HCEC 1CT (cell line): ENCODE measurements at places on chromosomes 7 and 10.

DNA sequence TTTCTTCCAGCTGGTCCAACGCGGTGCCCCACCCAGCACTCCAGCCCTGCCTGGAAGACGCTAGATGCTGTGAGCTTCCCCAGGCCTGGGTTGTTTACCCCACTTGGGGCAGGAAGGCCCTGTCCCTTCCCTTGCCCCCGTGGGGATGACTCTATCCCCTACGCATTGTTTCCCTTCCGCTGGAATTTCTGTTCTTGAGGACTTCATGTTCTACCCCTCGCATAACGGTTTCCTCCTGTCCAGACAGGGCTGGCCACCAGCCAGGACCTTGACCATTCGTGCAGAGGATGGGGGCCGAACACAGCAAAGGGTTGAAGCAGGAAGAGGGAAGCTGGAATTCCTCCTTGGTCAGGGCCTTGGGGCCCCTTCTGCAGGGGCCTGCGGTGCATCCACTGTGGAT lies 14.7 kb upstream of the SERPINE1 start:
- DNase-seq = peak; percentile 83

DNA sequence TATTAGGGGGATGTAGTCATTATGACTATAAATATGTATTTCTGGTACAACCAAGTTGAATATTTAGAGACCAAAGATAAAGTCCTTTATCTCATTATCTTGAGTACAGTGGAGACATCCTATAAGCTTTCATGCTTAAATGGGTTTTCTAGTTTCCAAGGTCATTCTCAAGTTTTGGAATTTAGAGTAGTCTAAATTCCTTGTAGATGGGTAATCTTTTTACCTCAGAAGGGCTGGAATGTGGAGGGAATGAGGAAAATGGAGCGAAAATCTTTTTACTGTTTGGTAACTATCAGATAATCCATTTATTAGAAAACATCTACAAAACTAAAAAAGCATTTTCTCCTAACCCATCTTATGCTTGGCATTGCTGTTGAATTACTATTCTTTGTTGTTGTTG lies 181.3 kb downstream of the RNF133 start:
- DNase-seq = no peak

GRCh38 chr7:43700059-43700501 lies 29.2 kb downstream of the COA1 start:
- peak; percentile 74 for DNase-seq

- DNase-seq = peak; percentile 72
Measured at GRCh38 chr7:24477398-24478136, 95.7 kb upstream of the PALS2 start.

- no peak for DNase-seq
Measured at GRCh38 chr7:106504645-106505044, 156.3 kb downstream of the CCDC71L start.

- no peak for DNase-seq
Measured at GRCh38 chr10:62726142-62726541, 78.4 kb upstream of the ADO start.

- no peak for DNase-seq
Measured at GRCh38 chr7:24974026-24974832, 5.7 kb downstream of the OSBPL3 start.

DNA sequence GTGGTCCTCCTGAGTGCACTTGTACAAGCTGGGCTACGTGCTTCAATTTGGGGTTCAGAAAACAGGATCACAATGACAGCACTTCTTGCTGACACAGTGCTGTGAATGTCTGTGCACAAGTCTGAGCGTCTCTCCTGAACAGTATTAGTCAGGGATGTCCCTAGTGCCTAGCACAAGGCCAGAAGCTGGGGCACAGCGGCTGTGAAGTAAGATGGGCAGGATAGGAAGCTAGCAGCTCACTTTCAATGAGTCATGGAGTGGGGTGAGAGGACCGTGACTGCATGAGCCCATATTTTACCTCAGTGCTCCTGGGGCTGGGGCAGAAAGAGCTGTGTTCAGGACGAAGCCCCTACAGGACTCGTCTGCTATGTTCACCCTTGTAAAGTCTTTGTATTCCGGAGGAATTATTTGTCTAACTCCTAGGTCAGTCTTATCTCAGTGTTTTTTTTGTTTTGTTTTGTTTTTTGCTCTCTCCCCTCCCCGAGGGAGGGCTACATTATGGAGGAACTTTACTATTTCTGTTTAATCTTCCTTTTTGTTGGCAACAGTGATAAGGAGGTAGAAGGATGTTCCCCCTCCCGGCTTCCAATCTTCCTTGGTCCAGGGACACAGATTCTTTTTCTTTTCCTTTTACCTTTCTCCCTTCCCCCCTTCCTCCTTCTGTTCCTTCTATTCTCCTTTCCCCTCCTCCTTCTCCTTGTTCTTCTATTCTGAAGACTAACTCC lies 2.8 kb upstream of the LRMDA start:
- no peak for DNase-seq
